ENCODE measurements at places on chromosomes 3 and 15. TPM values are rescaled to one million over a fixed set of nuclear protein-coding genes. Genes with fewer than 3 reads are reported as not detected.

The SLC25A20 gene
- total RNA-seq: 19.5 TPM

The CNTN4 gene
- total RNA-seq: 66.5 TPM

DNA sequence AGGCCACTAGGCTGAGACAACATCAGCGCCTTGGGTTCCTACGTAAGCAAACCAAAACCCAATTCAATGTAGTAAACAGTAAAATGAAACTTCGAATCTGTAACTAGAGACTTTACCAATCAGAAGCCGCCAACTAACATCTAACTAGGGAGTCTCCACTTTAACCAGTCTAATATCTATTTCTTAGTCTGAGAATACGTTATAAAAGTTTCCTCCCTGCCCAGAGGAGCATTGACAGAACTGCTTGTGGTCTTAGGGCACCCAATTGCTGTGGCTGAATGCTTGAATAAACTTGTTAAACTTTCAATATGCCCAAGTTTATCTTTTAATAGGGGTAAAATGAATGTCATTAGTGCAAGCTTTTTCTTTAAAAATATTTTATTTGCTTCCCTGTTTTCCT, 4.3 kb downstream of the CP start:
- no peak for DNase-seq

DNA sequence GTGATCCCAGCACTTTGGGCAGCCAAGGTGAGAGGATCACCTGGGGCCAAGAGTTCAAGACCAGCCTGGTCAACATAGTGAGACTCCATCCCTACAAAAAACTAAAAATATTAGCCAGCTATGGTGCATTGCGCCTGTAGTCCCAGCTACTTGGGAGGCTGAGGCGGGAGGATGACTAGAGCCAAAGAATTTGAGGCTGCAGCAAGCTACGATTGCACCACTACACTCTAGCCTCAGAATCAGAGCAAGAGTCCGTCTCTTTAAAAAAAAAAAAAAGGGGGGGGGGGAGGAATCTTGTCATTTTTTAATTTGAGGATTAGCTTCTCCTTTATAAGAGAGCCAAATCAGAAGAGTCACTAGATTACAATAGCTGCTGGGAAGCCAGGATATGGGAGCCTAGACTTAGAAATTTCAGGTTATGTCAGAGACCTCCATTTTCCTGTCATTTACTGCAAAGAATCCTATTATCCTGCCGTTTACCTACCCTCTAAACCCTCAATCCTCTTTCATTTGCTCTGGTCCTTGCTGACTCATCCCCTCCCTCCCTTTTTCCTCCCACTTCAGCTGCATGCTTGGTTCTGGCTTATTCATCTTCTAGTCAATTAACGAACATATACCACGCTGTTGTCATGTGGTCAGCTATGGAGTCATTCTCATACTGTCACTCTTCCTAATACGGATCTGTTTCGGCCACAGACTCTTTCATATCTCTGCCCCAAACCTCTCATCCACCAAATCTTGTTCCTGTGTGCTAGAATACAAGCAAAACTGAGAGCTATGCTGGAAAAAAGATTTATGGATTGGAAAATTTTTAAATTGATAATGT, 83.8 kb upstream of the PPIB start:
- DNase-seq: no peak

- DNase-seq: no peak
These were observed 393.3 kb downstream of the TIGIT start for GRCh38 chr3:114687151-114687550.

GRCh38 chr15:29522373-29523276, 253.0 kb upstream of the NSMCE3 start:
- DNase-seq: no peak

DNA sequence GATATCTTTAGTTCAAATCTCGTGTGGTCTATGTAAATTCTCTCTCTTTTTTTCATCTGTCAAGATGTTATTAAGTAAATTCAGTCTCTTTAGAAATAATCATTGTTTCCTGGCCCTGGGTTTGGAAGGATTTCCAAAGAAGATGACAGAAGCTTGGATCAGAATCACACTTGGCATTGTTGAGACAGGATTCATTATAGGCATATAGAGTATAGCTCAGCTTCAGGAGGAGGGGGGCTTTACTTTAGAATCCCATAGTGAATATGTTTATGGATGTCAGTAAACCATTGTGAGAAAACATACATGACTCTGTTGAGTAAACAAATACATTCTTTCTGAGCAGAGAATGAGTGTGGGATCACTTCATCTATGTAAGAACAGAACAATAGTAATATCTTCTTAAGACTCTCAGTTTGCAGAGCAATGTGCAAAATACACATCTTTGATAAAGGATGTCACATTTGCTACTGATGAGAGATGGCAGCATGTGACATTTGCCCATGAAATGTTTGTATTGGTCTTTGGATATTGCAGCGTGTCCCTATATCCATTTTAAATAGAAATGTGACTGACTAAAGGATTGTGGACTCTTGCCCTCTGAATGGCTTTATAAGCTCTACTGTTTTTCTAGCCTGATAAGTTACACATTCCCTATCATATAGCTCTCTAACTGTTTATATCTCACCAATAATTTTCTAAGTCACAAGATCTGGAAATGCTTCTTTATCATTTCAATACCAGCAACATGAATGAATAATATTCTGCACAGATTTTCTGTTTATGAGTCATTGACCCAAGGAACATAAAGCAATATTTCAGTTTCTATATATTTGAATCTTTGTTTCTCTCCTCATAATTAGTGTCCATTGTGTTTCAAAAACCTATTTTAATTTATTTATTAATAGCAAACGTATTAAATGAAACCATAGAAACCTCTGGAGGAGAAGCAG, 95.6 kb upstream of the THRB start:
- no peak for DNase-seq

DNA sequence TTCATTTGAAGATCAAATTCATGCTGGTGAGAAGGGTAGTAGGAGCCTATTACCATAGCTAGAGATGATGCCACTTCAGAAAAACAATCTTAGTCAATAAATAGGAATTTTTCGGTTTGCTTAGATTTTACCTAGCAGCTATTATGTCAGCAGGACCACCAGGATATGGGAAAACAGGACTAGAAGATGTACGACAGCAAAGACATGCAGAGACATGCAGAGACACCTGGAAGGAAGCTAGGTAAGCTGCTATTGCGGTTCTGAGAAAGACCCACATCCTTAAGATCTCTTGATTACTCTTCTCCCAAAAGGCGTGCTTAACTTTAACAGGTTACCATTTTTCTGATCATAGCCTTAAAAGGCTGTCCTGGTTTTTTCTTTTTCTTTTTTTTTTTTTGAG, 64.8 kb upstream of the THSD4 start:
- no peak for DNase-seq

DNA sequence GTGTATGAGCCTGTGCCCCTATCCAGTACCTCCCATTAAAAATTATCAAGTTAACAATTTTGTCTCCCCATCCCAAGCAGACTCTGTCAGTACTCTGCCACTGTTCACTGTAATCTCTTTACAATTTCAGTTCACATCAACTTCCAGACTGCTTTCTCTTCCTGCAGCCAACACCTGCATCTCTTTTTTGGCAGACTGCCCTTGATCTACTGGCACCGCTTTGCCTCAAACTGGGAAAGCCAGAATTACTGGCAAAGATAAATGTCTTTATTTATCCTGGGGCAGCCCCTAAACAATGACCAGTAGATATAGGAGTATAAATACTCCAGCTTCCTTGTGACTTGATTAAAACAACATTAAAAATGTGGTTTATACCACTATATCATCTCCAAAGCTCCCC, 494.1 kb downstream of the ZNF385D start:
- no peak for DNase-seq
